ENCODE measurements at places on chromosomes 3 and 15.

DNA sequence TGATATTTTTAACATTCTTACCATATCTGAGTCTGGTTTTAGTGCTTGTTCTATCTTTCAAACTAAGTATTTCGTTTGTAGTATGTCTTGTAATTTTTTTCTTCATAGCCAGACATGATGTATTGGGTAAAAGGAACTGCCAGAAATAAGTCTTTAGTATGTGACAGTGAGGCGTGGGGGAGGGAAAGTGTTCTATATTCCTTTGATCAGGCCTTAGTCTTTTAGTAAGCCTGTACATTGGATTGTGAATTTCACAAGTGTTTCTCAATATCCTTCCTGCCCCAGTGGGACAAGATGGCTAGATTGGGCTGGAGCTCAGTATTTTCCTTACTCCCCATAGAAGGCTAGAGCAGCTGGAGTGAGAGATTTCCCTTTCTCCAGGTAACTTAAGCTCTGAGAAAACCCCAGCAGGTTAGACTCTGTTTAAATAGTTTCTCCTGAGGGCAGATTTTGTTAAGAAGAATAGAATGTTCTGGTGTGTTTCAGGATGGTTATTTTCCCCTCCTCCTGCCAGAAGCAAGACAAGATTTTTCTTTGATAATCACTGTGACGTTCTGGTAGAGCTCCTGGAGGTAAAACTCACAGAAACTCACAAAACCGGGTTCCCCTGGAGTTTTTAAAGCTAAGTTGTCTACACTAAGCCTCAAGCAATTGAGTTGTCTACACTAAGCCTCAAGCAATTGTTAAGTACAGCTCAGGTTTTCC is 140.7 kb upstream of the ARPP21 start:
- no peak for DNase-seq

DNA sequence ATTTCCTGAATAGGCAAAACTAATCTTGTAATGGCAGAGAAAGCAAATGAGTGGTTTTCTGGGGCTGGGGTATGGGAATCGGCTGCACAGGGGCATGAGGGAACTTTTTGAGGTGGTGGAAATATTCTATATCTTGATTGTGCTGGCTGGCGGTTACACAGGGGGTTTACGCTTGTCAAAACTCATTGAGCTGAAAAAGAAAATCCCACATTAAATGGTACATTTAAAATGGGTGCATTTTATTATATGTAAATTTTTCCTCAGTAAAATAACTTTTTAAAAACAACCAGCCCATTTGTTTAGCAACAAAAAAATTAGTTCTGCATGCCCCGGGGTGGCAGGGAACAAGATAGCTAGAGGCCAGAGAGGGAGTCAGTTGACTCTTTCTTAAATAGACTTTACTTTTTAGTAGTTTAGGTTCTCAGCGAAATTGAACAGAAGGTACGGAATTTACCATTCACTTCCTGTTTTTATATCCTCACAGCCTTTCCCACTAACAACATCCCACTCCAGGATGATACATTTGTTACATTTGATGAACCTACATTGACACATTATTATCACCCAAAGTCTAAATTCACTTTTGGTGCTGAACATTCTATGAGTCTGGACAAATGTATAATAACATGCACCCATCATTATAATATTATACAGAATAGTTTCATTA is 41.2 kb upstream of the BCL2A1 start:
- no peak for DNase-seq

DNA sequence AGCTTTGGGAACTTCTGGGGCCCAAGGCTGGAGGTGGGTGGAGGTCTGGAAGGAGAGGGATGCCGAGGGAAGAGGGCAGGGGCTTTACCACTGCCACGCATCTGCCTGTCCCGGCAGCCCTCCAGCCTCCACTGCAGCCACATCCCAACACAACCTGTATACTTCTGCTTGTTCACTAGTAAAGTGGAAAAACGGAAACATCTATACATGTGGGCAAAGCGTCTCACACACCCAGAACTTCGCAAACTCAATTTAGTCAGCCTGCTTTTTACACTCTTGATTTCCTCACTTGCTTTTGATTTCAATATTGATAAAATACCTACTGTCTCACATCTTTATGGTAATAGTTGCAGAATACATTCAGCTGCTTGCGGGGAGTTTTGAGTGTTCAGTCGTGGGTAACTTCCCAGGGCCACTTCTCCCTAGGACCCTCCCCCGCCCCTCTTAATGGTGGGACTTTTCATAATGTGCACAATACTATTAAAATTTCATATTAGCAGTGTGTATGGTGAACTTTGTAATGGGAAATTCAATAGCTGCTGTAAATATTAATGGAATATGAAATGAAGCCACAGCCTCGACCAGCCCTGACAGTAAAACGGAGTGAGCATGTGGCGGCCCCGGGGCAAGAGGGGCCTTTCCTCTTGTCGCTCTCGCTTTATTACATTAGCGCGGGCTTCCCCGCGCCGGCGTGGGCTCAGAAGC is 85.2 kb downstream of the NR2F2 start:
- DNase-seq: no peak

DNA sequence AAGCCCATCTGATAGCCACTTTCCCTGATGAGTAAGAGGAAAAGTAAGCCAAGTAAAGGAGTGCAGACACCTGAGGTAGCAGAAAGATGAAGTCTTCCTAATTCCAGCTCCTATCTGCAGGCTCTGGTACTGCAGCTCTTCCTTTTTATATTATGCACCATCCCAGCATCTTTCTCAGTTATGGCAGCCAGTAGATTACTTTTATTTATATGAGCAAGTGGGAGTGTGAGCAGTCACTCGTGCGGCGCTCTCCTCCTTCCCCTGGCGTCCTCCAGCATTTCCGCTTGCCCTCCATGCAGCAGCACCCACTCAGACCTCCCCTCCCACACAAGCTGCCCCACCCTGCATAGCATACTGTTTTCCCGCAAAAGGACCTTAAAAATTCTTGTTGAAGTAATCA is 465.9 kb upstream of the DPPA4 start:
- no peak for DNase-seq

GRCh38 chr15:76991048-76991447 is 3.9 kb upstream of the PSTPIP1 start:
- DNase-seq: no peak

DNA sequence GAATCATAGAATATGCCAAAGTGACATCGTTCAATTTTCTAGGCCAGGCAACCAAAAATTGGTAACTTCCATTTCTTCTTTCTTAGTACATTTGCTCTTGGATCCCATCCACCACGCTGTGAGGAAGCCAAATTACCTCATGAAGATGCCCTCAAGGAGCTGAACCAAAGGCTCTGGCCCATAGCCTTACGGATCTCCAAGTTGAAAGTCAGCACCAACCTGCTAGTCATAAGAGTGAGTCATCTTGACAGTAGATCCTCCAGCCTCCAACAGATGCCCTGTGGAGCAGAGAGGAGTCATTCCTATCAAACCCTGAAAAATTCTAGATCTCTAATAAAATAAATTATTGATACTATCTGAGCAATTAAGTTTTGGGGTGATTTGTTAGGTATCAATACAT is 322.5 kb upstream of the COL8A1 start:
- peak; percentile 52 for DNase-seq

GRCh38 chr15:34682674-34683073 is 72.1 kb downstream of the GJD2 start:
- DNase-seq: peak; percentile 10

GRCh38 chr3:12384451-12385233 is 95.8 kb downstream of the PPARG start:
- DNase-seq: no peak

GRCh38 chr15:41965441-41966413 is 6.6 kb downstream of the EHD4 start:
- DNase-seq: no peak

DNA sequence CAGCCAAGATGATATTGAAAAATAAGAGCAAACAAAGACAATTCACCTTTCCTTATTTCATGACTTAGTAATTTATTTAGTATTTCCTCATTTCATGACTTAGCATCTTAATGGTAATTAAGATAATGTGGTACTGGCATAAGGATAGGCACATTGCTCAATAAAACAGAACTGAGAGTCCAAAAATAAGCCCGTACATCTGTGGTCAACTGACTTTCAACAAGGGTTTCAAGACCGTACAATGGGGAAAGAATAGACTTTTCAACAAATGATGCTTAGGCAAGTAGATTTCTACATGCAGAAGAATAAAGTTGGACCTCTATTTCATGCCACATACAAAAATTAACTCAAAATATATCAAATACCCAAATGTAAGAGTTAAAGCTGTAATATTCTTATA is 603 bp upstream of the PYDC2 start:
- no peak for DNase-seq

DNA sequence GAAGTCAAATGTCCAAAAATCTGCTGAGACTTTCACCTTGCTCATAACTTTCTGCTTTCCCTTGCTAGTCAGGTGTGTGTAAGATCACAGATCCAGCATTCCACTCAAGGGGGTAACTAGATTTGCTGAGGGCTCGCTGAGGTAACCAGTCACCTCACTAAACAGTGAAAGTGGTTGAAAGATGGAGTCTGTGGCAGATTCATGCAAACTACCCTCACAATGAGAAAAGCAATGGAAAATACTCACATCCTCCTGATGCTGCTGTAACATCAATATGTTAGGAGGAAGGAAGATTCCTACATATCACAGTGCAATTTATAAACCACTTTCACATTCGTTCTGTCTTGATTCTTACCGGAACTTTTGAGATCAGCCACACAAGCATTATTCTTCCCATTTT is 174.3 kb upstream of the BCL6 start:
- no peak for DNase-seq

DNA sequence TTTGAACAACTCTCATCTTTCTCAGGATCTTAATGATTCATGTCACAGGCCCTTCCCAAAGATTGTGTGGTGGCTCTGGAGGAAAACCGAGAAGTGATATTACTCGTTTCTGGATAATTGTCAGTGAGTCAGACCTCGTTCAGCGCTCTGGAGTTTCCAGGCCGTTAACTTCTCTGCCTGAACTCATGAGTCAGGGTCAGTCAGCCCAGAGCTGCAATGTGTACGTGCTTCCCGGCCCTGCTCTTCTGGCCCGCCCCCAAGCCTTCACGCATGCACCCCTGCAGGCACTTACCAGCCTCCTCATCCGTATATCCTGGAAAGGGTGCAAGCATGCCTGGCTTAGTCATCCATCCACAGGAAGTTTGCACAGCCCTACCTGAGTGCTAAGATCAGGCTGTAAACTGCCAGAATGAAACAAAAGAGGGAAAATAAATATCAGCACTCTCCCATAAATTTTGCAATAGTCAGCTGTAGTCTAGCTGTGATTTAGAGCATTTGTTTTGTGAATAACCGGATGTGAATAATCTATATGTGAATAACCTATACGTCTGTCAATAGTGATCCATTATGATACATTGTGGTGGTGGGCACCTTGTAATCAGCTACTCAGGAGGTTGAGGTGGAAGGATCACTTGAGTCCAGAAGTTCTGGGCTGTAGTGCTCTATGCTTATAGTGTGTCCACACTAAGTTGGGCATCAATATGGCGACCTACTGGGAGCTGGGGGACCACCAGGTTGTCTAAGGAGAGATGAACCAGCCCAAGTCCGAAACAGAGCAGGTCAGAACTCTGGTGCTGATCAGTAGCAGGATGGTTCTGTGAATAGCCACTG is 35.3 kb upstream of the SEMA4B start:
- peak; percentile 100 for DNase-seq

DNA sequence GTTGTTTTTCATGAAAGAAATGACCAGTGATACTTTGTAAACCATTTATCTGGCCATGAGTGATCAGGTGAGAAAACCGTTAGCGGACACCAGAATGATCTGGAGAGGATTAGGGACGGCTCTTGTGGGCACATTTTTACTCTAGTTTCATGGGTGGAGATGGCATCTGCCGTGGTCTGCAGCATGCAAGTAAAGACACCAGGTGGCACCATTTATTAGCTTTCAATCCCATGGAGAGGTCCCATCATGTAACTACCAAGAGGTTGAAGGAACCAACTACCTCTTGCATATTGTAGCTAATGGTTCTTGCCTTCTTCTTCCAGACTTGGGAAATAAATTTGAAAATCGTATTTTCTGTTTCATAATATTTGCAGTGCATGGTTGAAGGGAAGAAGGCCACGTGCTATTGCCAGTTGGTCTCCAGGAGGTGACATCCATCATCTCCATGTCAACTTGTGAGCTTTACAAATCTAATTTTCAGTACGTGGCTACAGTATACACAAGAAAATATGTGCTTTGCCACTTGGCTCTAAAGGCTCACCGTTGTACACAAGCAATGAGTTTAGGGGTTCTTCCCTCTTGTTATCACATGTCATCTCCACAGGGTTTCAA is 1.5 kb upstream of the MAPKBP1 start:
- peak; percentile 83 for DNase-seq

DNA sequence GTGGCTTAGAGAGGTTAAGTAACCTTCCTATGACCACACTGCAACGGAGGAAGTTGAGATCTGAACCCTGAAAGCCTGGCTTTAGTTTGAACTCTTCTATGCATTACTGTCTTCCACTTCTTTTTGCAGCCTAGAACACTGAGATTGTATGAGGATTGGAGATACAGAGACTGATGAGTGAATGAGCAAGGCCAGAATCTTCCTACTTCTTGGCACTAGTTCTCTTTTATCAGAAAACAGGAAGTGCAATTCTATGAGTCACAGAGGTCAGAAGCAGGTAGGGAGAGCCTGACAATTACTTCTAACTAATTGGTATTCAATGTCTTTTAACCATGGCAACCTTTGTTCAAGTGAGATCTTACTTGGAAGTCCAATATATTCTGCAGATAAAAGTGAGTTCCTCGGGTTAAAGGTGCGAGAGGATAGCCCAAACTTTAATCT is 219.0 kb downstream of the SHQ1 start:
- DNase-seq: no peak

GRCh38 chr3:118541796-118542195 is 492.9 kb downstream of the IGSF11 start:
- DNase-seq: no peak

DNA sequence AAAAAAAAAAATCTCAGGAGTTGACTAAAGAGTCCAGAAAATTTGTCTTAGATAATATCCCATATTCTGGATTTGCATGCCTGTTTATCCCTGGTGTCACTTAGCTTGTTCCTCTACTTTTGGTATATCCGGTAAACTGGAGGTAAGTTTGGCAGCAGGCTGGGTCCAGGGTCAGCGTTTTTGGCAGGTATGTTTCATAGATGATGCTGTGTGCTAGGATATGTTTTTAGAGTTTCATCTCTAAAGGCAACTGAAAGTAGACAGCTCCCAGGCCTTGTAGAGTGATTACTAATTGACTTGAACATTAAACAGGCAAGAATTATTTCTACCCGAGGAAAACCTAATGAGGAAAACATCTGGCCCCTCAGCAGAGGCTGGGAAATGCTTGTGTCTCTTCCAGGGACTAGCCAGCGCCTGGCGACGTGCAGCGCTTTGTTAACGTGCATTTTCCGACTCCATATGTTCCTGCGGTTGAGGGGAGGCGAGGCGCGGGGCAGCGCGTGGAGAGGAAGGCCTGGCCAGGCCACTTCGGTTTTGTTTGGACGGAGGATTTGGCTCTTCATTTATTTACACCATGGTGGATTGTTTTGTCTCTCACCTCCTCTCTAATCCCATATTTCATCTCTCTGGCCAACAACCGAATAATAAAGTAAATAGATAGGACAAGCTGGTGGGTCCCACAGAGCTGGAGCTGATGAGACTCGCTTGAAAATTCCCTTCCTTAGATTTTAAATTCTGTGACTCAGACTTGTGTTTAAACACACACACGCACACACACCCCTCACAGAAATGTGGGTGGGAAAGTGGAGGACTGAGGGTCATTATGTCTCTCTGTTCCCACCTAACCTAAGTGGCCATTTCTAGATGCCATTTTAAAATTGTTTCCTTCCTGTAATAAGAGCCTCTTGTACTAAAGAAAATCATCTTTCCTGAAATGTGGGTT is 65.3 kb downstream of the ASB7 start:
- peak; percentile 55 for DNase-seq

Measured in EH (cell line).